ENCODE measurements at places on chromosomes 11 and 22.

DNA sequence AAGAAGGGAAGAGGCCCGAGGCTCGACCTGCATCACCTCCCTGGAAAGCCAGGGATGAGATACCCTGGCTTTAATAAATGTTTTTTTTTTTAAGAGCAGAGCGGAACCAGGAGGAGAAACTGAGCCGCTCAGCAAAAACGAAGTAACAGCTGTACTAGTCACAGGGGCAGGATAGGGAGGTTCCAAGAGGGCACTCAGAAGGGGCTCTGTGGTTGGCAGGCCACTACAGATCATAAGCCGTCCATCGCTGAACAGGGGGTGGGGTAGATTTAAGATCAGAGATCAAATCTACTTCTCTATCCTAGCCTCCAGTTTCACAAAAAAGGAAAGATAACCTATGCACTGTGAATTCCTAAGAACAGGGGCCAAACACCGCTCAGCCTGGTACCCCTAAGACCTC, 625 bp downstream of the EIF3D start:
- DNase-seq = no peak

- no peak for DNase-seq
These were observed 38.9 kb downstream of the LIMK2 start for GRCh38 chr22:31250740-31251600.

GRCh38 chr11:88231894-88232482, 56.7 kb upstream of the RAB38 start:
- DNase-seq = no peak

DNA sequence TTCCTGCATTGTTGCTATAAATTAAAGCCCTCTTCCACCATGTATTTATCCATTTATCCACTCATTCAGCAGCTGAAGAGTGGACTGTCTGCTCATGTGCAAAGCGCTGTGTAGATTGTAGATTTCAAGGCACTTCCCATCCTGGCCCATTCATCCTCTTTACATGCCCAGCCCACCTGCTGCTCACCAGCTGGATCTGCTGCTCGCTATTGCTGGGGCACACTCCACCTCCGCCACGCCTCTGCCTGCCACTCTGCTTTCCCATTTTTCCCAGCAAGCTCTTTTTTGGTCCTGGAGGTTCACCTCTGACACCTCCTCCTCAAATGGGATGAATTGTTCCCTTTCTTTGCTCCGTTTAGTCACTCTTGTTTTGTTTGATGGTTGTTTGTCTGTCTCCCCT, 48.3 kb downstream of the CEP164 start:
- DNase-seq = no peak

DNA sequence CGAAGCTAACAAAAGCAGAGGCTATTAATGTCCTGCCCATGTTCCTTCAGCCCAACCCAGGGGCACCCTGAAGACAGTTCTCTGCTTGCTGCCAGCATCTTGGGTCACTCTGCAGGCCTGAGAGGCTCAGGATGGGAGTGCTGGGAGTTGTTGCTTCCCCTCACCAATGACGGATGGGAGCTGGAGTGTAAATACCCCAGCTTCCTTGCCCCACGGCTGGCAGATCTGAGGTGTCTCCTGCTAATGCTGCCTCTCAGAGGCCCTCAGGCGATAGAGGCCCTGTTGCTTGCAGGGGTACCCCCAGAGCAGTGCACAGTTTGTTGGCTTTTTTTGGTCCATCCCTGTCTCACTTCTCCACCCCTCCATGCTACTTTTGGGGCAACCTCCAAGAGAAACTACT, 32.9 kb downstream of the IFT27 start:
- no peak for DNase-seq

GRCh38 chr11:107040433-107041087, 22.3 kb upstream of the GUCY1A2 start:
- DNase-seq = no peak

DNA sequence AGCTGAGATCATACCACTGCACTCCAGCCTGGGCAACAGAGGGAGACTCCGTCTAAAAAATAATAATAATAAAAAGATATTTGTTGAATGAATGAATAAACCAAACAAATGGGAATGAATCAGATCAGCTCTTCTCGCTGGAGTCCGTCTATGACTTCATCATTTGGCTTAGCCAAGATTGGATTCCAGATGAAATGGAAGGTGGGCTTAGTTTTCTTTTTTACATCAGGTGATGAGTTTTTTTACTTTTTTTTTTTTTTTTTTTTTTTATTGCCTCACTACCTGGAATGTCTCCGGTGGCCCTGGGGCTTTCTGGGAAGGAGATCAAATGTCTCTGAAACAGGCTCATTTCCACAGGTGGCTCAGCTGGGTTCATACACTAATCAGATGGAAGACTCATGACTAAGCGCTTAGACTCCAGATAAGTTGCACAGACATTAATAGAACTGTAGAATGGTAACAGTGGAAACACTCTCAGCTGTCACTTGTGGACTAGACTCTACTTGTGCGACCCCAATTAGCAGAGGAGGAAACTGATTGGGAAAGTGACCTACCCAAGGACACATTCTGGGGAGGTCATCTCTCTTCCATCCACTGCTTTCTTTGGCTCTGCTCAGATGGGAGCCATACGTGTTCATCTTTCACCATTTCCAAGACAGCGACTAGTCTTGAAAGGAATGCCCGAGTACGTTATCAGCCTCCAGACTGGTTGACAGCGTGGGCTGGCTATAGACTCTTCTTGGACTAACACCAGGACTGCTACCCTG, 20.5 kb upstream of the RBFOX2 start:
- DNase-seq = no peak

- DNase-seq = no peak
These were observed 85.2 kb downstream of the RELT start for GRCh38 chr11:73461335-73461840.

DNA sequence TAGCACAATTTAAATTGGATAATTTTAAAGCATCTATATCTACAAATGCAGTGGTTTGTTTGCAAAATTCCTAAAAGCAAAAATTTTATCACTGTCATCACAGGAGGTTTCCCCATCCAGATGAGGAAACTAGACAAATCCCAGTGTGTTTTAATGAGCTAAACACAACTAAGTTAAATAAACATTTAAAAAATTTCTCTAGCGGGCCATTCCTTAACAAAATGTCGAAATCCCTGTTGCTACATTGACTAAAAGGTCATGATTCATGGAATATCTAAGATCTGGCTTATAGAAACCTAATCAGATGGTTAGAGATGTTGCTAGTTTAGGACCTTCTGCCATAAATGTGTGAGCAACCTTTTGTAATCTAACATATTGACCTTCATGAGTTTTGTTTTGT, 107.3 kb upstream of the BDNF start:
- DNase-seq = no peak

DNA sequence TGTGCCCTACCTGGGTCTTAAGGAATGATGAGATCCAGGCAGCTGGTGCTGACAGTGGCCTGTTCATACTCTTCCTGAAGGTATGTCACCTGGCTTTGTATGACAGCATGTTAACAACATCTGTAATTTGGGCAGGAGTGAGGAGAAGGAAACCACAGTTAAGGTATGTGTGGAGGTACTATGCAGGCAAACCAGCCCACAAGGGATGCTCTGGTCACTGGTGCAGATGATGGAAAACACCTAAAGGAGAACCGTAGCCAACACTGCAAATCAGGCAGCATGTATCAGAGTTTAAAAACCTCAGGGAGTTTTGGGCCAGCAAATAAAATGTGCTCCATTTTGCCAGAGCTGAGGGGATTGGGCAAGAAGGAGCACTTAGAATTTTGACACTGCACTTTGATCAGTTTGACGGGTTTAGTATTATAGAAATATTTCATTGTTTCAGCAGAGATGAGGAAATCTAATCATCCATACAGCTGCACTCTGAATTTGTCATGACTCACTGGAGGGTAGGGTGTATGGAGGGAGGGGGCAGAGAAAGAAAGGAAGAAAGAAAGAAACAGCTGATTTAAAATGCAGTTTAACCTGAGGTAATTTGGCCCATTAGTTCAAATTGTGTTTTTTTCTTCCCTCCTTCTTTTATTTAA, 260.9 kb downstream of the KIRREL3 start:
- DNase-seq = no peak

GRCh38 chr11:57904376-57904775, 119.3 kb upstream of the OR9Q1 start:
- no peak for DNase-seq

GRCh38 chr22:37752189-37753087, 55.3 kb upstream of the GCAT start:
- DNase-seq = no peak

DNA sequence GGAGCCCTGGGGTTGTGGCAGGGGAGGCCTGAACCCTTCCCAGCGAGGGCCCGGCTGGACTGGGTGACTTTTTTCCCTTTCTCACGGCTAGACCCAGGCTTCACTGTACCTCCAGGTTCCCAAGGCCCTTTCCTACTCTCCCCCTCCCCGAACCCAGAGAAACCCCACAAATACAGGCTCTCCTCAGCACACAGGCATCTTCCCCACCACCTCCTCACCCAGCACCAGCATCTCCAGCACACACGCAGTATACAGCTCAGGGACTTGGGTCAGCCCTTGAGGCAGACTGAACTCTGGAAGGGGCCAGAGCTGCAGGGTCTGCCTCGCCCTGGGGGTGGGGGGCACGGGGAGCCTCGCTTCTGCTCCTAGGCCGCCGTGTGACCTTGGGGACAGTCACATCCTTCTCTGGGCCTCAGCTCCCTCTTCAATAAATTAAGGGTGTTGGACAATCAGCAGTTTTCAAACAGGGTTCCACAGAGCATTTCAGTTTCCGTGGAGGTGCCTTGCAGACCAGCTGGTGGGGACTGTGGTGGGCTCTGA, 4.5 kb downstream of the TMPRSS13 start:
- DNase-seq = no peak

GRCh38 chr11:75714211-75714610, 3.4 kb upstream of the MOGAT2 start:
- DNase-seq = no peak

GRCh38 chr22:21032037-21032867, at the start of gene SLC7A4:
Gene SLC7A4 (minus strand): TSS chr22:21032561. CDS start chr22:21031812, 749 bp downstream.
- no peak for DNase-seq

DNA sequence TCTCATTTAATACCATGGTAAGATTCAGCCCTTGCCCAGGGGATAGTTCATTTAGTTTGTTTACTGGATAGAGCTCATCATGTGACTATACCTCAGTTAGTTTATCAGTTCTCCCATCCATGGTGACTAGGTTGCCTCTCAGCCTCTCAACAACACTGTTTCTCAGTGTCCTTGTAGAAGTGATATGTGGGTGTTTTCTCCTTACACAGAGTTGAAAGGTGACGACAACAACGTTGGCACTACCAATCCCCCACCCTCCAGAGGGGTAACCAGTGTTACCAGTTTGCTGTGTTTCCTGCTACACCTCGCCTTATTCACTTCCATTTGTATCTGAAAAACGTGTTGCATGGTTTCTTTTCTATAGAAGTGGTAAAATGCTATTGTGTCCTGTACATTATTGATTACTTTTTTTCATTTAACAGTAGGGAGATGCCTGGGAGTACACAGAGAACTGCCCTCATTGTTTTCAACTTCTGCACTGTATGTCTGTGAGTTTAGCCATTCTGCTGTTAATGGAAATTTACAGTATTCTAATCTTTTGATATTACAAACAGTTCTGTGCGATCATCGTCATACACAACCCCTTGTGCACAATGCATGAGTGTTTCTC, 11.6 kb downstream of the NEAT1 start:
- DNase-seq = no peak

- no peak for DNase-seq
These were observed 223.3 kb upstream of the ISX start for GRCh38 chr22:34842630-34843029.

DNA sequence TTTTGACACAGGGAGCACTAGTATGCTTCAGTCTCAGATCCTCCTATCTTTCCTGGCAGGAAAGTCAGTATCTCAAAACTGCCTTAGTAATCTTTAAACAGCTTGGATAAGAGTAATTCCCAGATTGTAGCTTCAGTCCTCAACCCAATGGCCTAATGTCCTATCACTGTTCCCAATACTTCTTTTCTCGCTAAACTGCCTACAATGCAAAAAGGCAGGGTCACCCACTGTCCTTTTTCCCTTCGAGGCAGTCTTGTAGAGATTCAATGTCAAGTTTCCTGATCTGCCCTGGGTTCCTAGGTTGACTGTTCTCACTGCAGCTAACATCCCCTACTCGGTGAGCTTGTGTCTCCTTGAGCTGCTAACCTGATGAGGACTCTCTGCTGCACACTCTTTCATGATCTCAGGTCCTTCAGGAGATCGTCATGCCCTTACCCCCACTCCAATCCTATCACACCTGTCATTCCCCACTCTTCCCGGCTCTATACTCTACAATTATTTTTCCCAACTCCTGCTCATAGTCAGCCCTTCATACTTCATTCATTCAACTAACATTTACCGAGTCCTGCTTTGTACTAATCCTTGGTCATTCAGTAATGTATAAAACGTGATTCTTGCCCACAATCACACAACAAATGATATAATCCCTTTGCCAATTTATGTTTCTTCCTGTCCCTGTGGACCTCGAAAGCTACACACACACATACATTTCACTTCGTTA, 904 bp downstream of the C2CD3 start:
- DNase-seq = no peak

GRCh38 chr11:65309006-65309405, 5.7 kb upstream of the CDC42EP2 start:
- DNase-seq = no peak

- DNase-seq = no peak
These were observed 913 bp downstream of the ZNHIT2 start for GRCh38 chr11:65116370-65117205.

Measured in NCI-H2107 (cell line).